Activated CD8-positive, alpha-beta T cell treated with anti-CD3 and anti-CD28 coated beads for 36 hours (primary cell): ENCODE measurements at places on chromosomes 11 and 22. TPM values are rescaled to one million over a fixed set of nuclear protein-coding genes. Genes with fewer than 3 reads are reported as not detected.

DNA sequence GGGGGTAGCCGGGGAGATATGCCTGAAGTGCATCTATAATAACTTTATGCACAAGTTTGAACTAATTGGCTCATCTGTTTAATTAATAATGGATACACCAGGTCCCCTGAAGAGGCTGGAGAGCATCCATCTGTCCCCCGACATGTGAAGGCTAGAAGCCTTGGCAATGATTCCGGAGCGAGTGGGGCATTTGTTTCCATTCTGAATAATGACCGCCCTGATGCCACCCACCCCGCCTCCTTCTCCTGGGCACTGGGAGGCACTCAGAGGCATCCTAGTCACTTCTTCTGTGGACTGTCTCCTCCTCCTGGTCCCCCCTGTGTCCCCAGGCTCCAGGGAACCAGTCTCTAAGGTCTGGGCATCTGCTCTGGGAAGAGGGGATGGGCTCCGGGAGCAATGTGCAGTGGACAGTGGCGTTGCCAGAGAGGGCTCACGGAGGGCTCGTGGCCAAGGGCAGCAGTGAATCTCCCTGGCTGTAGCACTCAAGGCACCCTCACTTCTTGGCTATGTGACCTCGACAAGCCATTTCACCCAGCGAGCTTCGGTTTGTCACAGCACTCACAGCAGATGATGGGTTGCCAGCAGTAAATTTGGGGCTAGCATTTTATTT, 64.7 kb downstream of the TSPAN18 start:
- no peaks in the 10 kb centered on the region for H3K4me1 ChIP-seq
- H3K4me3 ChIP-seq = no peak overlapping the region
- no peaks in the 10 kb centered on the region for H3K27me3 ChIP-seq
- no peaks in the 10 kb centered on the region for H3K36me3 ChIP-seq
- no peak for DNase-seq
- no peak overlapping the region for H3K27ac ChIP-seq

The PHLDB1 gene
- 5.1 TPM for total RNA-seq

DNA sequence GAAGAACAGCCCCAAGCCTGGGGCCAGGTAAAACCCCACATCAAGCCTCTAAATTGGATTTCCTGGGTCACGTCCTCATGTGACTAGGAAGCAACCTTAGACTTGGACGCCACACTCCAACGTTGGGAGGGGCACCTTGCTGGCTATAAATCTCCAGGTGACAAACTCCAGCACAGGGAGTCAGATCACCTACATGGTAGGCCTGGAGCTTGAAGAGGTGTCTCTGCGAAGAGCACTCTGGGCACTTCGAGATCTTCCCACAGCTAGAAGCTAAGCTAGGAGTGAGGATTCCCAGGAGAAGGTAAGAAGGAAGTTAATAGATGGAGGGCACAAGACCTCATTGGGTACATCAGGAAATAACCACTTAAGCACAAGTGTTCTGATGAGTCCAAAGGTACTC, 77.1 kb upstream of the GNAZ start:
- no peak for DNase-seq
- H3K4me3 ChIP-seq = no peak overlapping the region
- peaks cover 29% of the 10 kb centered on the region for H3K27me3 ChIP-seq
- H3K36me3 ChIP-seq = peaks cover 6% of the 10 kb centered on the region

GRCh38 chr11:48017105-48017830, 36.9 kb downstream of the PTPRJ start:
- peak overlapping the region; percentile 77 for H3K27ac ChIP-seq
- peaks cover 79% of the 10 kb centered on the region for H3K4me1 ChIP-seq
- no peak overlapping the region for H3K4me3 ChIP-seq
- peaks cover 14% of the 10 kb centered on the region for H3K36me3 ChIP-seq

GRCh38 chr22:49300241-49300640, 527.4 kb downstream of the BRD1 start:
- peaks cover 2% of the 10 kb centered on the region for H3K27me3 ChIP-seq
- H3K4me1 ChIP-seq = no peaks in the 10 kb centered on the region
- no peak for DNase-seq
- H3K4me3 ChIP-seq = no peak overlapping the region
- no peak overlapping the region for H3K27ac ChIP-seq

DNA sequence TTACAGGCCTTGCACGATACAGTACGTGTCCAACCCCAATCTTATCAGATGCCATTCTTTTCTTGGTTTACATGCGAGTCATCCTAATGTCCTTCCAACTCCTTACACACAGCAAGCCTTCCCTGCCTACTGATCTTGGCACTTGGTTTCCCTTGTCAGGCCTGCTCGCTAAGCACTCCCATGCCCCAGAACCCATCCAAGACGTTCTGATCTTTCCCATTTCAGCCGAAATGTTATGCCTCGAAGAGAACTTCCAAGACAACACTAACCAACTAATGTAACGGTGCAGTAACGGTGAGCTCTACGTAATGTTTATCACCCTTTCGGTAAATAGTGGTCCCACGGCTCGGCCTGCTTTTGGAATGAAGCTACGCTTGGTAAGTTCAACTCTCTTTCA, 521 bp downstream of the PES1 start:
- no peak overlapping the region for H3K27ac ChIP-seq
- peak; percentile 31 for DNase-seq
- H3K36me3 ChIP-seq = peaks cover 31% of the 10 kb centered on the region
- H3K4me1 ChIP-seq = peaks cover 15% of the 10 kb centered on the region

DNA sequence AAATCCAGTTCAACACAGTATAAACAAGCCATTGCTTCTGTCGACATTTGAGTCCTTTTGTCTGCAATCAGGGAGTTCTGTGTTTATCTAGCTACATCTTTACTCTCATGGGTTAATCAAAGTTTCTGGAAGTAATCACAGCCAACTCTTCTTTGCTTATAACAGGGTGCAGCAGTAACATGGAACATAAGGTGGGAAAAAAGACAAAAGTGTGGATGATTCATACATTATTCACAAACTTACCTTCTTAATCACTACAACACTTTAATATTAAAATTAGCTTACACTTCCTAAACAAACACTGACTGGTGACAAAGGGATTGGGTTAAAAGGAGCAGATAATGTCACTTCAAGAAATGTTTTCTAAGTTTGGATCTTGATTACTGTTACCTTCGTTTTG, 44.7 kb downstream of the SNX19 start:
- H3K36me3 ChIP-seq = peaks cover 17% of the 10 kb centered on the region
- no peak overlapping the region for H3K4me3 ChIP-seq
- H3K27ac ChIP-seq = no peak overlapping the region
- H3K27me3 ChIP-seq = no peaks in the 10 kb centered on the region

GRCh38 chr11:75625021-75625420, 43.8 kb downstream of the MAP6 start:
- H3K4me3 ChIP-seq = no peak overlapping the region
- H3K27me3 ChIP-seq = peaks cover 4% of the 10 kb centered on the region
- H3K27ac ChIP-seq = no peak overlapping the region
- no peak for DNase-seq
- H3K36me3 ChIP-seq = no peaks in the 10 kb centered on the region
- no peaks in the 10 kb centered on the region for H3K4me1 ChIP-seq

The MIAT gene
- 11.9 TPM for total RNA-seq

The CCDC15 gene
- 4.8 TPM for total RNA-seq

The MSANTD2 gene
- 7.3 TPM for total RNA-seq

The KRTAP5-9 gene
- not detected for total RNA-seq

The OR2D2 gene
- not detected for total RNA-seq

The PNPLA3 gene
- 0.58 TPM for total RNA-seq

The NECTIN1 gene
- total RNA-seq = 2.6 TPM

DNA sequence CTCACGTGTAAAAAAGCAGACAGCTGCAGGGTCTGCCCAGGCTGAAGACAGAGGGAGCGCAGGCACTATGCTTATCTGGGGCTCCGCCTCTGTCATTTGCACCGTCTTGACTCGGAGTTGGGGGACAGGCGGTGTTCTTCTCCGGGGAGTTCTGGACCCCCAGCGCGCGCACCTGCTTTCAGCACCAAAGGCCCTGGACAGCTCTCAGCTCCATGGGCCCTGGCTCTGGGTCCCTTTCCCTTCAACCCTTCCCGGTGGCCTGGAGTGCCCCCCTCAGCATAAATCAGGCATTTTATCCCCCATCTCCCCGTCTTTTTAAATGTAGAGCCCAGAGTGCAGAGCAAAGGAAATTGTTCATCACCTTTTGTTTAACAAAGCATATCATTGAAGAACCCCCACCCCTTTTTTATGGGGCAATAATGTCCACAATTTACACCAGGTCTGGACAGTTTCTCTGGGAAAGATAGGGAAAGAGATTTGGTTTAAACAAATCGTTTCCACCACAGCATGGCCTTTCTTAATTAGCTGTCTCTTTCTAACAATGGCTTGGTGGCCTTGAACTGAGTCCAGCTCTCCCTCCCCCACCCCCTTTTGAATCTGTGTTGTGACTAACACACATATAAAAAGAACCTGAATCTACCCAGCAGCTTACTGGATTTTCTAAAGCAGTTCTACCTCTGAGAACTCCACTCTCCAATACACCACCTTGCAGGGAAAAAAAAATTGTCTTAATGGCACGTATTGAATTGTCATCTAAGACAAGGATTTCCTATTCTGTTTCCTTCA, 1.7 kb downstream of the SEZ6L start:
- DNase-seq = peak; percentile 16
- H3K36me3 ChIP-seq = no peaks in the 10 kb centered on the region
- H3K4me3 ChIP-seq = no peak overlapping the region

DNA sequence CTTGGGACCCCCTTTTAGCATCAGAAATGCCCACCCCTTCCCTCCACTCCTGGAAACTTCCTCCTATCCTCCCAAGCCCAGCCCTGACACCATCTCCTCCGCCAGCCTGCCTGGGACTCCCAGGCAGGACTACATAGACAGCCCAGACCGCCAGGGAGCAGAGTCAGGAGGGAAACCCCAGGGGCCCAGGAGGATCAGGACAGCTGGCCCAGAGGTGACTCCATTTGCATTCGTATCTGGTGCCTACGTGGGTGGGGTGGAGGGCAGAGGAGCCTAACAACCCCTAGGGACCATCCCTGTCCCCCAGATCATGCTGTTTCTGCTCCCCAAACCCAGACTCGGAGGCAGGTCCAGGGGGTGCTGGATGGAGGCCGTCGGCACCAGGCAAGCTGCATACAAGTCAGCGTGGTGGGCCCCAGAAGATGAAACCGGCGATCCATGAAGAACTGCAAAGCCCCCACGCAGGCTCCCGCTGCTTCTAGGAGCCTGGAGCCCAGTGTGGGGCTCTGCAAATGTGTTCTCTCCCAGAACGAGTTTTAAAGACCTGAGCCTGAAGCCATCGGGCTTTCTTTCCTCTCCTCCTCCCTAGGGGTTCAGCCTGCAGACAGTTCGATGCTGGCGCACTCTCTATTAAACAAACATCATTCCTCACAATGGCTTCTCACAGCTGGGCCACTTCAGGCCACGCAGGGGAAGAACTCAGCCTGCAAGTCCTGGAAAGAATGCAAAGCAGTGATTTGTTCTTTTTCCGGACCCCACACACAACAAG, 1506.8 kb downstream of the BRD1 start:
- peaks cover 2% of the 10 kb centered on the region for H3K27me3 ChIP-seq
- no peaks in the 10 kb centered on the region for H3K36me3 ChIP-seq

DNA sequence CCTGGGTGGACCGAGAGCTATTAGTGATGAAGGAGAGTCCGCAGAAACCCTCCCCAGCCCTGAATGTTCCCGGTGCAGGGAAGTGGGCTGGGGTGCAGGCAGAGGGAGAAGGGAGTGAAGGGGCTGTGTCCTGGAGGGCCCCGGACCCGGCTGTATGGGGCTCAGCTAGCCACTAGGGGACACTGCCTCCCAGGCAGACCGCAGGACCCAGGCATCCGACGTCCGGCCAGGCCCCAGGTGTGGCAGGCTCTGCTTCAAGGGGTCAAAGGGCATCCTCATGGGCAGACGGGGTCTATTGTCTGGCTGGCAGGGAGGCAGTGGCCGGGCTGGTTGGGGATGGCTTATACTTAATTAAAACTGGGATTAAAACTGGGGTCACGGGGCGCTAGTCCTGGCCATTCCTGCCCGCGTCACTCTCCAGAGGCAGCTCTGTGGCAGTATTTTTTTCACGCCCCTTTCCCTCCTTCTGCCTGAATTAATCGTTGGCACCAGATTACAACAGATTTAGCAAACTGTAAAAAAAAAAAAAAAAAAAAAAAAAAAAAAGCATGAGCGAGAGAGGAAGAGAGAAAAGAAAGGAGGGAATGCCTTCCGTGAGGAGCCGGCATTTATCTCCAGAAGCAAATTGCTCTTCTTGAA, 5.1 kb downstream of the FLRT1 start:
- no peaks in the 10 kb centered on the region for H3K36me3 ChIP-seq
- no peak overlapping the region for H3K27ac ChIP-seq
- no peak overlapping the region for H3K4me3 ChIP-seq

GRCh38 chr11:116837231-116838091, at the start of gene APOA1:
Gene APOA1, minus strand, starts transcription at chr11:116837622. Its CDS starts 235 bp downstream, at chr11:116837387.
- no peaks in the 10 kb centered on the region for H3K27me3 ChIP-seq
- H3K4me1 ChIP-seq = peaks cover 4% of the 10 kb centered on the region
- H3K4me3 ChIP-seq = no peak within 1 kb of the TSS
- DNase-seq = no peak
- H3K36me3 ChIP-seq = no peaks in the 10 kb centered on the region

DNA sequence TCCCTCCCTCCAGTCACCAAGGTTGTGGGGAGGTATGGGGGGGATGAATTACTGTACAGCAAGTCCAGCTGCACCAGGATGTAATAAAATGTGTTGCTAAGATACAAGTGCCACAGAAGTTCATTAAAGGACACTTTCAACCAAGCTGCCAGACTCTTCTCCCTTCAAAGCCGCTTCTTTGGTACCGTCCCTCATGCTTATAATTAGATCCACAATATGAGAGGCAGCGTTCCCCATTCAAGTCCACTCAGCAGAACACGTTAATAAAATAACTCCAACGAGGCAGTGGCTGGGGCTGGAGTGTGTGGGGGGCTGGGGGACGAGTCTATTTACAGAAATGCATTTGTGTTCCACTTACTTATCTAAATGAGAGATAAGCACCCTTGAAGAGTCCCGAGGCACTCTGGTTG, 14.7 kb downstream of the PHF21B start:
- no peaks in the 10 kb centered on the region for H3K36me3 ChIP-seq
- H3K27me3 ChIP-seq = peaks cover 10% of the 10 kb centered on the region
- no peak overlapping the region for H3K4me3 ChIP-seq
- no peak for DNase-seq
- H3K4me1 ChIP-seq = no peaks in the 10 kb centered on the region
- H3K27ac ChIP-seq = no peak overlapping the region

DNA sequence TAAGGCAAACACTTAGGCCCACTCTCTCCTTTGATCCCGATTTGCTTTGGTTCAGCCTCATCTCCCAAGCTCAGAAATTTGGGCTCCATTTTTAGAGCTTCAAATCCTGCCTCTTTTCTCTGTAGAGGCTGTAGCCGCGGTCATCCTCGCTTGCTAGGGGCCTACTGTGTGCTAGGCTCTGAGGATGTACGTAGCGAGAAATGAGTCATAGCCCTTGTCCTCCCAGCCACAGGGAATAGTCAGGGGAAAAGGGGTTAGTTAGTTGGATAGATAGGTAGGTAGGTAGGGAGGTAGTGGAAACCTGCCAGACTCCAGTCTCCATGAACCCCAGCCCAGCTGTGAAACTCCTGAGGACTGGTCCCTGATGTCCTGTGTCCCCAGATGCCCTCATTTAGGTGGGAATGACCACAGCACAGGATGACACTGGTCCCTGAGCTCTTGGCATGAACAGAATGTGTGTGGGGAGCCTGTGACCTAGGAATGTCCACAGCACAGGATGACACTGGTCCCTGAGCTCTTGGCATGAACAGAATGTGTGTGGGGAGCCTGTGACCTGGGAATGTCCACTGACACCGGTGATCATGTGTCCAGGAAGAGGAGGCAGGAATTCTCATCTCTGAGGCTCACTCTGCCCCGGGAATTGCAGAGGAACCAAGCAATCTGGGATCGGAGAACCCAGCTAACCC, 21.4 kb upstream of the HMOX1 start:
- peaks cover 13% of the 10 kb centered on the region for H3K27me3 ChIP-seq
- H3K36me3 ChIP-seq = no peaks in the 10 kb centered on the region
- H3K27ac ChIP-seq = no peak overlapping the region
